Heart right ventricle (tissue), 16 donors: ENCODE measurements at places on chromosomes 13 and 19. TPM values are rescaled to one million over a fixed set of nuclear protein-coding genes. Genes with fewer than 3 reads are reported as not detected.
A peak's percentile ranks its signal among the peaks of the same experiment; 100 is the strongest.

Gene CACNA1A
- 0.21 TPM for total RNA-seq

Gene ZNF90
- 0.81 TPM for total RNA-seq

DNA sequence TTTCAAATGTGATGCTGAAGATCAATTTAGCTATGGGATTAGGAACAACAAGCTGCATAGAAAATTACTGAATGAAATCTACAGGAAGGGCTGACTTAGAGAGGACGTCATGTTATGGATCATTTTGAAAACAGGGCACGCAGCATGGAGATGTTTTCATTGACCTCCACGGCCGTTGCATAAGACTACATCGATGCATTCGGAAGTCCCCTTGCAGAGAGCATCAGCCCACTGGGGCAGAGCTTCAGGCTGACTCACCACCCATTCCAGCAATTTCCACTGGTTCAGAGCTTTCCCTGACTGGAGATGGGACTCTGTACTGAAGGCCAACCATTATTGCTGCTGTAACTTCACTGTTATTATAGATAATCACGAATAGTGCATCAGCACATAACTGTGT is 305.3 kb downstream of the IRS2 start:
- no peak for DNase-seq

DNA sequence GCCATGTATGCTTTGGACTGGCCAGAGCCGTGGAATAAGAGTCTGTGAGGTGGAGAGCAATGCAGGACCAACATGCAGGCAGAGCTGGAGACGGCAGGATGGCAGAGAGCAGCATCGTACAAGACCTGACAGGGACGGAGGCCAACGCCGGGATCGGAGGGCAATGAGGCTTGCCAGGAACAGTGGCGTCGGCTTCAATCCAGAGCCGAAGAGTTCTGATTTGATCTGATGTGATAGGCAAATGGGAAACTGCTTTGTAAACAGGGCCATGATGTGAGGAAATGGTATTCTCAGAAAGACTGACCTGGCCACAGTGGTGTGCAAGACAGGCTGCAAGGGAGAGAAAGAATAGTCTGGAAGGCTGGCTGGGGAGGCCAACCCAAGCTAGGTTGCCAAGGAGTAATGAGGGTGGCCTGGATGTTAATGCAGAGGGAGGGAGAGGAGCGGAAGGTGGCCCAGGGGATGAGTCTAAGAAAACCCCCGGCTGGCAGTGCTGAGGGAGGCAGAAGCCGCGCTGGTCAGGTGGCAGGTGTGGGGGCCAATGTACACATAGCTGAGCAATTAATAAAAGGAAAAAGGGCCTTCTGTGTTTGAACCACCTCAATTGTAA is 26.7 kb downstream of the RCBTB2 start:
- DNase-seq: peak; percentile 21

GRCh38 chr19:41795031-41795461 is 1.3 kb upstream of the CEACAM3 start:
- peak; percentile 18 for DNase-seq

- DNase-seq: no peak
Observed at GRCh38 chr13:44276061-44276460, 97.6 kb upstream of the SERP2 start.
